ENCODE measurements at places on chromosomes 2 and 18. TPM values are rescaled to one million over a fixed set of nuclear protein-coding genes. Genes with fewer than 3 reads are reported as not detected.

GRCh38 chr2:136059036-136059472, 58.9 kb downstream of the CXCR4 start:
- DNase-seq: no peak

FECH gene
- 17.8 TPM for total RNA-seq

ZNF407 gene
- 13.1 TPM for total RNA-seq

DNA sequence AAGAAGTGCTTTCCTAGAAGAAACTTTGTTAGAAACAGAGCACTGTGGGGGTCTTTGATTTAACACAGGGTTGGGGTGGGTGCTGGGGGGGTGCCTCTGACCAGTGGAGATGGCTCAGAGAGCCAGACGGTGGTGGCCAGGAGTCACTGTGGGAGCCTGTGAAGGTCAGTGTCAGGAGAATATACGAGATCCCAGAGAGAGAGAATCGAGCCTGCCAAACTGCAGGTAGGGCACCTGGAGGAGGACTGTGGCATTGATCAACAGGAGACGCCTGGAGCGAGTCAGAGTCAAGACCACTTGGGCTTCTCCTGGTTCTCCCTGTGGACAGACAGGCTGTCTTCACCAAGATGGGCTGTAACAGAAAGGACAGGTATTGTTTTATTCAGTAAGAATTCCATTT, 136.5 kb upstream of the TWIST2 start:
- no peak for DNase-seq

LYPD1 gene
- total RNA-seq: not detected

- no peak for DNase-seq
Measured at GRCh38 chr18:35827903-35828275, 144.6 kb upstream of the RMP24 start.

Measured in activated T-cell treated with anti-CD3 and anti-CD28 coated beads, Interleukin-2, amount 50 U/mL, for 4 hours (primary cell).